SW480 (cell line): ENCODE measurements at places on chromosomes 16 and 17.
A peak's percentile ranks its signal among the peaks of the same experiment; 100 is the strongest.

- no peak for DNase-seq
These were observed 12.7 kb downstream of the CYGB start for GRCh38 chr17:76524598-76525512.

GRCh38 chr17:14334919-14335318 lies 34.0 kb downstream of the HS3ST3B1 start:
- DNase-seq = no peak

DNA sequence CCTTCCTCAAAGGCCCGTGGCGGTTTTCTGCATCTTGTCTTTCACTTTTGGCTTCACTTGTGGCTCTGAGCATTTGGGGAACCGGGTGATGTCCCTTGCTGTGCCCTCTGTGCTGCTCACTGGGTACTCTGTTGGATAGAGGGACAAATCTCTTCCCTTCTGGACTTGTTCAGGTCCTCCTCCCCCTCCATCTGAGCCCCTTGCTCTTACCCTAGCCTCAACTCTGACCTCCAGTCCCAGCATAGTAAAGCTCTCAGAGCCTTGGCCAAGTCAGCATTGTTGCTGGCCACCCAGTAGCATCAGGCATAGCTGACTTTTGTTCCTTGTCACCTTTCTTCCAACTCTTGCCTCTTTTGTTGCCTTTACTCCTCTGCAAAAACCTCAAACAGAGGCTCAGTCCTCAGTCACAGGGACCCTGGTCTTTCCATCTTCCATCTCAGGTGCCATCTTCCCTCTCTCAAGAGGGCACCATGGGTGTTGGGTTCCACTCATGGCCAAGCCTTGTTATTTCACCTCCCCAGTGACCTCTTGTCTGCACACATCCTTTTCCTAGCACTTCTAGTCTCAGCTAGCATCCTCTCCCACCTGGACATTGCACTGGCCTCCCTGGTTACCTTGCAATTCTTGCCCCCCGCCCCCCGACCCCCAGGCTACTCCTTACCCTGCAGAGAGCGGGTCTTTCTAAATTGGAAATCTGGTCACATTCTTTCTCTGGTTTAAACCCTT lies 393 bp upstream of the PSMB10 start:
- DNase-seq = no peak

DNA sequence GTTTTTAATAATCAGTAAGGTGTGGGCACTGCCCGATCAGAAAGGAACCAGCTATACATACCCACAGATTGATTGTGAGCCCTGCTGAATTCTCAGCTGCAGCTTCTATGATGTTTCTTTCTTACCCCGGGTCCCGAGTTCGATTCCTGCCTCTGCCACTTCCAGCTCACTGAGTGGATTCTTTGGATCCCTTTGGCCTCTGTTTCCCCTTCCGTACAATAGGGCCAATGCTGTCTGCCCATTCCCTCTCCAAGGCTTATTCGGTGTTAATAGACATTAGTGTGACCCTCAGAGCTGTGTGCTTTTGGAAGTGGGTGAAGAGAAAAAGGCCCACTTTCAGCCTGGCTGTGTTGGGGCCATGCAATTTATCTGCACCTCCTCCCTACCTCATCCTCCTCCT lies 115.8 kb downstream of the IRX5 start:
- no peak for DNase-seq

DNA sequence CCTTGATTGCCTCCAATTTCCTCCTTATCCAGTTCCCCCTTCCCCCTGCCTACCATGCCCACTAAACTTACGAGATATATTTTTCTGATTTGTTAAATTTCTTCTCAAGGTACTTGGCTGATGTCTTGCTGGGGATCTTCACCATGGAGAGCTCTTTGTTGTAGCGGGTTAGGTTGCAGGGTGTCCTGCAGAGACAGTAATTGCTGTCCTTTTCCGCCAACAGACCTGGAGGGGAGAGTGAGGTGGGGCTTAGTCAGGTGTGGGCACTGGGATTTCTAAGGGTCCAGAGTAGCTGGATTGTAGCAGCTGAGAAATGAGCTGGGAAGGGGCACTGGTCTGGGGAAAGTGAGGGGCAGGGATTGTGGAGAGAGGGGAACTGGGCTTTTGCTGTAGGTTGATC lies 32.1 kb downstream of the SPACA3 start:
- no peak for DNase-seq

DNA sequence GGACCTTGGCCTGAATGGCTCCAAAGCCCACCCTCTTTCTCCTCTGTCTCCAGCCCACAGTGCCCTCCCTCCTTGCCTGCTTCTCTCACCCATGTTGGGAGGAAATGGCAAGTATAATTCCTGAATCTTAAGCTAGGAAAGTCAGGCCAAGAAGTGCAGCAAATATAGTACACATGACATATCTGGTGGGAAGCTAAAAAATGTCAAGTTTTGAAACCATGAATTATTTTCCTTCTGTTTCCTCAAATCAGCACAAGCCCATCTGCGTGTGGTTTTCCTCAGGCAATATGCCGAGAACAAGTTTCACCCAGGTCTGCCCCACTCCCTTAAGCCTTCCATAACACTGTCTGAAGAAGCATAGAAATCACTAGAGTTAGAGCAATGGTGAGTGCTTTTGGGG lies 502.8 kb upstream of the CDH11 start:
- DNase-seq = no peak

DNA sequence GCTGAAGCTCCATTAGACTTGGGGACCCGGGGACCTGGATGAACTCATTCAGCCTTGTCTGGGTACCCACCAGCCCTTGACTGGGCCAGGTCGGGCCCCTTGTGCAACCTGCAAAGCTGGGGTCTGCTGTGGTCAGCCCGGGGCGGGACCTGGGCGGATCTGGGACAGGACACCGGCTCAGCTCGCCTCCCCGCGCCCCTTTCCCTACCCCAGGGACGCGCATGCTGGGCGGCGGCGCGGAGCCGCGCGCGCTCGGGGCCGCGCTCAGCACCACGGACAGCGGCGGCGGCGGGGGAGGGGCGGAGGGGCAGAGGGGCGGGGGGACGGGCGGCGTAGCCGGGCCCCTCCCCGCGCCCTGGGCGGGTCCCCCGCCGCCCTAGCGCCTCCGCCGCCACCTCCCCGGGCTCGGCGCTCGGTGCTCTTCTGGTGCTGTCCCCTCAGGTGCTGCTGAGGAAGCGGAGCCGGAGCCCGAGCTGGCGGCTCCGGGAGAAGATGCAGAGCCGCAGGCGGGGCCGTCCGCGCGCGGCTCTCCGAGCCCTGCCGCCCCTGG lies 7.4 kb downstream of the ACD start:
- no peak for DNase-seq

DNA sequence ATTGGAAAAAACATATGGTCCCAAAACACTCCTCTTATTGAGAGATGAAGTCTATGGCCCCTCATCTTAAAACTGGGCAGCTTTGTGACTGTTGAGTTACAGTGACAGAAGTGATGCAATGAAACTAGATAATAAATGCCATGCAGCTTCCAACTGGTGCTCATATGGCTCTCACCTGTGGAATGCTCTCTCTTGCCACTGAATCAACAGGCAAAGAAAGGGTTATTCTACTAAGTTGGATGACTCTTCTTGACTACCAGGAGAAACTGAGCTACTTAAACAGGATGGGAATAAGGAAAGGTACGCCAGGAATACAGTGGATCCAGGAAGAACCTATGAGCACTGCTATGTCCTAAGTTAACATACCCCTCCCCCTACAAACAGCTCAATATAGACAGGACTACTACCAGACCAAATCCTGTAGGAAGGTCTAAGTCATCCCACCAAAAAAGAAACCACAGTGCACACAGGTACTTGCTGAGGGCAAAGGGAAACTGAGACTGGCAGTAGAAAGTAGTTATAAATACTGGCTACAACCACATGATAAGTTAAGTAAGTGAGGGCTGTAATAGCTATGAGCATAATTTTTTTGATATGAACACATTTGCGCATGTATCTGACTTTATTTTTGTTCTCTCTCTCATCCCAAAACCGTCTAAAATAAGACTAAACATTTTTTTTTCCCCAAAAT lies 398.5 kb downstream of the ZFHX3 start:
- DNase-seq = no peak

DNA sequence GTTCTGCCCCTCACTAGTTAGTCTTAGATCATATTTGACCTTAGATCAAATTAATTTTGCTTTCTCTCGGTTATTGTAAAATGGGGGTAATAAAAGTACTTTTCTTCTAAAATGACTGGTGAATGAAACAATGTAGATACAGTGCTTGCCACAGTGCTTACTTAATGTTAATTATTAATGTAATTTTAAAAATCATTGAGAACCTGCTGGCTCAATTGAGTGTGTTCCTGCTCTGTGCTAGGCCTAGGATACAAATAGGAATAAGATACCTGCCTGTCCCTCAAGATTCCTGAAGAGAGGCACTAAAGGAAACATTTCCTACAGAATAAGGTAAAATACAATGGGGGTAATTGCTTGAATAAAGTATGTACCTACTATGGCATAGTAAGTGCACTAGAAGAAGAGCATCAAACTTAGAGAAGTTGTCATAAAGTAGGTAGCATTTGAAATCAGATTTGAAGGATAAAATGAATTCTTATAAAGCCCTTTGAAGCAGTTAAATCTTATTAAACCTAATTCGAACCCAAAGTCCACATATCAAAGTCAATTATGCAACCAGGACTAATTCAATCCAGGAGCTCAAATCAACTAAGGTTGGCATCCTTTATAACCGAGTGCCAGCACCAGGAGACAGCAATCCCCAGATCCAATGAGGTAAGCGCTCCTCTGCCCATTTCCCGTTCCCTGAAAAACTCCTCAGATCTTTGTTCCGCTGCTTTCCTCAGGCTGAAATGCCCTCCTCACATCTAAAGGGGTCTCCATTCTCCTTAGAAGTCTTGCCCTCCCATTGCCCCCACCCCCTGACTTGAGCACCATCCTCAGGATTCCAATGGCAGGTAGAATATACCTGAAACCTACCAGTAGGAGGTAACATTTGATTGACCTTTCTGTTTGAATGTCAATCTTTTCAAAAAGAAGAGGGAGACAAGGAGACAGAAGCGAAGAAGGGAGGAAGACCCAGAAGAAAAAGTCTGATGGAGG lies 2.4 kb upstream of the MED13 start:
- no peak for DNase-seq

DNA sequence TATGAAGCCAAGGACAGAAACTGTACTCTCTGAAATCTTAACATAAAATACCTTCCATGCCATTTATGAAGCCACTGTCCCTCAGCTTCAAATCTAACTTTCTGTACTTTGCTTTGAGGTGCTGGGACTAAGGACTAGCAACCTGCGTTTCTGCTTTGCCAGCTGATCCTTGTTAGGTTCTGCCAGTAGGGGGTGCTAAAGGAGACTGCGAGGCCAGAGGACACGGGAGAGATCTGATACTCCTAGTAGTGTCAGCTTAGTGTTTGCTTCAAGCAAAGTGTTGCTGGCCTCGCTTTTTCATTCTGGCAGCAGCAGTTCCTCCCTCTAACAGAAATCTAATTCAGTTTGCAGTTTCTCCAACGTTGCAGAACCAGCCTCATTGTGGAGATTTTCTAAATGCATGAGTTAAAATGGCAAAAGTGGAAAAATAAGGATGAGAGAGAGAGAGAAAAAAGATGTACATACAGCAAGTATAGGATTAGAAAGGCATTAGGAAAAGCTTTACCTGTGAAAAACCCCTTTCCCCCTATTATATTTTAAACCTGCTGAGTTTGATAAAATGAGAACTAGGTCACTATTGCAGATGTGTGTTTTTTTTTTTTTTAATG lies 297.5 kb downstream of the CA10 start:
- peak; percentile 25 for DNase-seq

GRCh38 chr16:12002447-12003006 lies 26.0 kb downstream of the SNX29 start:
- no peak for DNase-seq

DNA sequence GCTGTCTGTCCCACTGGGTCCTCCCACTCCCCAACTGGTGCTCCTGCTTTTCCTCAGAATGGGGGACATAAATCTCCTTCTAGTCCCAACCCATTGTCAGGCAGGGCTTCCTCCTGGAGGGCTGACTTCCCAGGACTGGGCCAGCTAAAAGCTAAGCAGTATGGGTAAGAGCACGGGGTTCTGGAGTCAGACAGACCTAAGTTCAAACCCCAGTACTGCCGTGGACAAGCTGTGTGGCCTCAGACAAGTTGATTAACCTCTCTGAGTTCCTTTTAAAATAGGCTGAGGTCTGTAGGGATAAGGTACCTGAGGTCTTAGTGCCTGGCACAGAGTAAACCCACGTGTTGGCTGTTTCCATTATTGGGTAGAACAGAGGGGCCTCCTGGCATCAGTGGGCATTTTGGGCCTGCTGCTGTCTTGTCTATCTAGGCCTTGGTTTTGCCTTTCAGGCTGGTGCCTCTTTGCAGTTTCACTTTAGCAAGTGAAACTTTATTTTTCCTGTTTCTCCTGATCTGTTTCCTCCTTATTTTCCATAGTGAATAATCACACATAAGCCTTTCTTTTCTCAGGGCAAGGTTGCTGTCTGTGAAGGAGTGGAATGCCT lies 114.6 kb downstream of the PRKCB start:
- DNase-seq = no peak

GRCh38 chr17:7133916-7134315 lies 19.3 kb upstream of the ASGR2 start:
- no peak for DNase-seq

DNA sequence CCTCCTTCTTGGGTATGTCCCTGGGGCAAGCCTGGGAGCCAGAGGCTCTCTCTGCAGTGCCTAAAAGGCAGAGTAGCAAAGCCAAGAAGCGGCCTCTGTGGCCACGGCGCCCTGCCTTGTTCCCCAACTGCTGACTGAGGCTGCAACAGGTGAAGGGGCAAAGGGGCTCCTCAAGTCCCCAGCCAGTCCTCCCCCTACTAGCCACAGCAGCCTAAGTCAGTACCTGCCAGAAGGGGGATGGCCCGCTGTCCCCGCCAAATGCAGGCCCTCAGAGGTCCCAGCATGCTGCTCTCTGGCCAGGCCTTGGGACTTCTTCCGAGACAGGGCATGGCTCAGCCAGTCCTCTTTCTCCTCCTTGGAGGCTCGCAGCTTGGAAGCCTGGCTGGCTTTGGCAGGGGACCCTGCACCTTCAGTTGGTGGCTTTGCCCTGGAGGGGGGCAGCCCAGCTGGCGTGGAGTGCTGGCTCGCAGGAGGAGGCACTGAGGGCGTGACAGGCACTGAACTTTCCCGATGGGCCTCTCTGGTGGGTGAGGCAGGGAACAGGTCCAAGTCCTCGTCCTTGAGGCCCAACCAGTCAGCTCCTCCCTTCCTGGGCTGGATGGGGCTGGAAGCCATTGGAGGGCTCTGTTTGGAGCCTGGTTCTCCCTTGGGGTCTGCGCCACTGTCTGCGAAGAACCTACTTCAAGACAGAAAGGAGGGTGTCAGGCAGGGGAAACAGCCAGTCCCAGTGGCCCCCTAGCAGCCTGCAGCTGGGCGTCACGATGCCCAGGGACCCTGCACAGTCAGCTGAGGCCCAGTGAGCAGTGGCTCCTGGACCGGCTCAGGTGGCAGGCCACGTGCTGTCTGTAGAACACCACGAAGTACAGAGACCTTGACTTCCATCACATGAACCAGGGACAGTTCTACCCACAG lies 17.6 kb downstream of the FBF1 start:
- no peak for DNase-seq
